T follicular helper cell (primary cell): ENCODE measurements at places on chromosomes 4 and X.

GRCh38 chr4:109574443-109574850, 14.4 kb downstream of the MCUB start:
- DNase-seq = no peak

DNA sequence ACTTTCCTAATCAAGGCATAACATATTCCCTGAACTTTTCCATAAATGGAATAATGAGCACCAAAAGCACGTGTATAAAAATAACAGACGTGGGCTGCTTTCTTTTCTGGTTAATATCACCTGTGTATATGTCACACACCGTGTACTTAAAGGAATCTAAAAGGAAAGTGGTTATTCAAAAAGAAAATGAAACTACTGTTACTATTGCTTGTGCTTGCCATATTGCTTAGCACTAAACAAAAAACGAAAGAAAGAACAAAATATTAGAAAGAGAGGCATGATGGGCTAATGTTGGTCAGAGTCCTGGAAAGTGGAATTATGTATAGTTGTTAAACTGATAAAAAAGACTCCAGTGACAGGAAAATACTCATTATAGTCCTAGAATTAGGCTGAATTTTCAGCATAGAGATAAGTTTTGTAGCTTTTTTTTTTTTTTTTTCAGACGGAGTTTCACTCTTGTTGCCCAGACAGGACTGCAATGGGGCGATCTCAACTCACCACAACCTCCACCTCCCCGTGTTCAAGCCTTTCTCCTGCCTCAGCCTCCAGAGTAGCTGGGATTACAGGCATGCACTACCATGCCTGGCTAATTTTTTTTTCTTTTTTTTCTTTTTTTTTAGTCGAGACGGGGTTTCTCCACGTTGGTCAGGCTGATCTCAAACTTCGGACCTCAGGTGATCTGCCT, 123.2 kb downstream of the PABPC4L start:
- DNase-seq = no peak

GRCh38 chrX:23616361-23616760, 50.9 kb upstream of the PRDX4 start:
- DNase-seq = no peak

DNA sequence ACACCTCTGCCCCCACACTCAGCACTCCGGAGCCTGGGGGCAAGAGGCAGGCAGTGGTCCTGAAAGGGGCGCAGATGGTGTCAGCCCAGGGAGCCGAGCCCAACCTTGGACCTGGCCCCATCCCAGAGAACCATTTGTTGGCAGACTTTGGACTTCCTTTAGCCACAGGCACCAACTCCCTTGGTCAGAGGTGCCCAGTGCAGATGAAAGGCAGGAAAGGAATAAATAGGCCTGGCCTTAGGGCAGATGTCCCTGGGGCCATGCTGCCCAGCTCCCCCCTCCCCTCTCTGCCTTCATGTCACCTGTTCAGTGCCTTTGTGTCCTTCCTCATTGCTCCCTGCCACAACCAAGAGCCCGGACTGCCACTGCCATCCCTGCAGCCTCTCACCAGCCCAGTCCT, 52.8 kb downstream of the SEL1L3 start:
- DNase-seq = no peak

GRCh38 chr4:13888112-13888511, 260.6 kb upstream of the BOD1L1 start:
- no peak for DNase-seq
